Naive thymus-derived CD8-positive, alpha-beta T cell (primary cell): ENCODE measurements at places on chromosomes 6 and 20. TPM values are rescaled to one million over a fixed set of nuclear protein-coding genes. Genes with fewer than 3 reads are reported as not detected.

DNA sequence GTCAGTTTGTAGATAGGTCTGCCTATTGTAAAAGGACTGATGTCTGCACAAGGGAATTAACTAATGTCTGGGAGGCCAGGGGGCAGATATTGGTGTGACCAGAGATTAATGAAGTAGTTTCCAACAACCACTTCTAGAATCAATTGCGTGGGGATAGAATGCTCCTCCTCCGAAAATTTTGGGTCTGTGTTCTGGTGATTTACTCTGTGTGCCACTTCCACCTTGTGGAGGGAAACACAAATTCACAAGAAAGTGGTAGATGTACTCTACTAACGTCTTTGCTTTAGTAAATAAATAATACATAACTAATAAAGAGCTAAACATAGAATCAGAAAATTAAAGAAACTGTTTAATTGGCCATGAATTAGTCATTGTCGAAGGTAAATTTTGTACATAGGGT lies 25.5 kb downstream of the TMEM14A start:
- DNase-seq: no peak

The MOXD1 gene
- polyA plus RNA-seq: not detected

GRCh38 chr6:128316258-128316929 lies 204.0 kb downstream of the PTPRK start:
- no peak for DNase-seq

DNA sequence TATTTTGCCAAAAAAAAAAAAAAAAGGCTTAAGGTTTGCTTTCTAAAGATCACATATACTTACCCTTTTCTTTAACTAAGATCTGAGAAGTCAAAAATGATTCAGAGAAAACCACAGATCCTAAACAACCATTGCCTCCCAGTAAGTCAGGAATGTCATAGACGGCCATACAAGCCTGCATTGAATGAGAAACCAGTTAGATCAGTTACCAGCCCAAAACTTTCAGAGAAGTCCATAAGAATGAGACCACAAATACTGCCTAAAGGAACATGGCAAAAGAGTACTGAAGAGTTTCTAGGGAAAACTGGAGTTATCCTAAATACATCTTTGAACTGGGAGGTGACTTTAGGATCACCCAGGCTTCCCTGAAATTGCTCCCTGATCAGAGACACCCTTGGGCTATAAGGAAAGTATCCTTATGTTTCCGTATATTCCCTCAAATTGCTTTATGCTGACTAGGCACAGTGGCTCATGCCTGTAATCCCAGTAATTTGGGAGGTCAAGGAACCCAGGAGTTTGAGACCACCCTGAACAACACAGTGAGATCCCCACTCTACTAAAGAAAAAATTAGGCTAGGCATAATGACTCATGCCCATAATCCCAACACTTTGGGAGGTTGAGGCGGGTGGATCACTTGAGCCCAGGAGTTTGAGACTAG lies 79.4 kb upstream of the SLC4A11 start:
- DNase-seq: no peak

GRCh38 chr6:132084811-132085509 lies 133.8 kb upstream of the CCN2 start:
- DNase-seq: no peak

DNA sequence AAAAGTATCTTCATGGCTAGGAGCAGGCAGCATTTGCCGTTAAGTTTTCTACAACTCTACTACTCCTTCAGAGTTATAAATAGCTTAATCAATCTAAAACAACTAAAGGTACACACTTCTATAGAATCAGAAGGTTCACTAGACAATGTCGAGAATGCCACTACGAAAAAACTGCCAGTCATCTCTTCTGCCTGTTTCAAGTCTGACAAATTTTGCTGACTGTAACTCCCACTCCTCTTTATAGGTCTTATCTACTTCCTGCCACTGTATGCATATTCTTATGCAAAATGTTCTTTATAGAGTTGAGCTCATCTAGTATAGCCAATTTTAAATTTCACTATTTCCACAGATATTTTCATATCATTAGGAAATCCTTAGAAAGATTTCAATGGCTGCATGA lies 160.1 kb downstream of the EYS start:
- DNase-seq: no peak
